ENCODE measurements at places on chromosomes 5 and 9.

DNA sequence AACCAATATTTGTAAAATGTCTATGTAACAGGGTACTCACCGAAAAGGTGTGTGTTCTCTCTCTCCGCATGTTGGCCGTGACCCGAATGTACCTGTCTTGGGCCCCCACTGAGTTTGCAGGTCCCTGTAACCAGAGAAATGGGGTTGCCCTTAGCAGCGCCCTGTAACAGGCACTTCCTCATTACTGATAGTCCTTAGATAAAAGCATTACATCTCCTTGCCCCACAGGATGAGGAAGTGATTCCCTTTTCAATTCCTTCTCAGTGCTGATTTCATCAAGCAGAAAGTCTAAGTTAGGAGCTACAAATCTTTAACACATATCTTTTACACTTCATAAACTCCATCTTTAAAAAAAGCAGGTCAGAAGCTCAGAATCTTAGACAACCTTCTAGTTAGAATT is 15.2 kb upstream of the HMHB1 start:
- no peak for DNase-seq

DNA sequence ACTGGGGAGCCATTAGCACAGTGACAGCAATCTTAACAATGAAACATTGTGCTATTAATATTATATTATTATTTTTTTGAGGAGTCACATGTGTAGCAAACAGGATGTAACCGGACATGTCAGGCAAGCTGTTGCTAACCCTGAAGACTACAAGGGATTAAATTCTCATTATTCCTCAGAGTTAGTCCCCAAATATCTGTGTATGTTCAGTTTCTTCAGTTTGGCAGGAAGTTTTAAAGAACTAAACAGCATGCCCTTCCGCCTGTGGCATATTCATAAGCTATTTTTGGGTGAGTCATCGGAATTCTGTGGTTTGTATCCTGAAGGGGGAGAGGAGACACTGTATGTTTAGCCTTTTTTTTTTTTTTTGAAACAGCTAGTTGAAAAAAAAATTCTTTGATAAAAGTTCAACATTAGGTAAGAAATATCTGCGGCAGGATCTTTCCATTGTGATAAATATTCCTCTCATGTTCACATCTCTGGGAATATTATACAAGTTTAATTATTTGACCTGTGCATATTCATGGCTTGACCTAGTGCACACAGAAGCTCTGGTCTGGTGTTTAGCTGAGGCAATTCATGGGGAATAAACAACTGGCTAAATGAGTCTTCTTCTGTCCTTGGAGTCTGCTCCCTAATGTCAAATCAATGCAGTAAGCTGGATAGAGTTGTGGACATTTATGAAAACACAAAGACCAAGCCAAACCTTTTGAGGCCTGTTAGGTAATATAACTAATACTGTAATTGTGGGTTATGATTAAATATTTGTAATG is 202.7 kb upstream of the CDKN2B start:
- DNase-seq: no peak

GRCh38 chr5:8695902-8696845 is 827.2 kb downstream of the MTRR start:
- no peak for DNase-seq

- no peak for DNase-seq
These were observed 122.6 kb upstream of the FREM1 start for GRCh38 chr9:15032860-15033259.

DNA sequence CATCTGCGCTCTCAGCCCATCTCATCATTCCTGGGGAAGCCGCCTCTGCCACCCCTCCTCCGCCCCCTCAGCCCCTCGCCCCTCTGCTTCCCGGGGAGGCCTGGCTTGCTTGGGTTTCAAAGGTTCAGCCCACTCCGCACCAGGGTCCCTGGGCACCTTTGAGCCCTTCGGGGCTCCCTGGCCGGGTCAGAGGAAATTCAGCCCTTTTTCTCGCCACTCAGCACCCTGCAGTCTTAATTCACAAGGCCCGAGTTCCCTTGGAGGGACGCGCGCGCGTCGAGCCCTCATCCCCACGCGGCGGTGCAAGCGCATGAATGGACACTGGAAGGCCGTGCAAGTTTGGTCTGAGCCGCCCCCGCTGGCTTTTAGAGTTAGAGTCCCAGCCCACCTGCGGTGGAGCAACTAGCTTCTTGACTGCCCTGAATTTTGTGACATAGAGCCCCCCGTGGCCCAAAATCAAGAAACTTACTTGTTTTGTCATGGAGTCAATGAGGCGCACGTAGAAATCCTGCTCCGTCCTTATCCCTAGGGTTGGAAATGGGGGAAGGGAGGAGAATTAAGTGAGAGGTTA is 4.5 kb downstream of the EBF1 start:
- no peak for DNase-seq

- no peak for DNase-seq
These were observed 417.5 kb downstream of the EFNA5 start for GRCh38 chr5:107253246-107253645.

DNA sequence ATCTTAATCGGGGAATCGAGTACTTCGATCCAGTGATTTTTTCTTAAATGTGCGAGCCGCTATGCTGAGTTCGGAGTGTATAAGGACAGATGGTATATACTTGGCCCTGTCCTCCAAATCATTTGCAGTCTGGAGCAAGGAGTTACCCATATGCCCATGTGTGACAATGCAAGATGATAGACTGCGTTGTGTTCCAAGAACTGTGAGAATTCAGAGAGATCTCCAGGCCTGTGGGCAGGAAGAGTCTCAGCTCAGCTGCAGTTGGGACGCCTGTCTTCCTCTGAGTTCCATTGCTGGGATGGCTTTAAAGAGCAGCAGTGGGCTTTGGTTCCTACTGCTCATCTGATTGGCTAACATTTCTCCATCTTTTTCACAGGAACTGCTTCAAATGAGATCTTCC is 106.6 kb downstream of the ADAMTS16 start:
- no peak for DNase-seq

- no peak for DNase-seq
These were observed 78.0 kb upstream of the C6 start for GRCh38 chr5:41291323-41291722.

DNA sequence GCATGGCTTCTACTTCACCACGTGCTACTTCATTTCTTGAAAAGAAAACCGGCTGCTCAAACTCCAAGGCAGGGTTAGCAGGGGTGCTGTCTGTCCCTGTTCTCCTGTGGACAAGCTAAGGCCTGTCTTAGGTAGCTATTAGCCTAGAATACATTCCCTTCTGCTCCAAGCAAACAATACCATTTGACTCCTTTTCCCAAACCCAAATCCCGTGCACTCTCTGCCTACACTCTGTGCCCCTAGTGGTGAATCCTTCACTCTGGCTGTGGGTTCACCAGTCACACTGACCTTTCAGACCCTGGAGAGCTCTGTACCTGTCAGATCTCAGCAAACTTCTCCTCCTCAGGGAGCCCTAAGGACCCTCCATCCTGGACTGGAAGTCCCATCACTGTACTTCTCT is 211.6 kb downstream of the SLIT3 start:
- no peak for DNase-seq

GRCh38 chr5:9363449-9363848 is 182.4 kb downstream of the SEMA5A start:
- DNase-seq: no peak

DNA sequence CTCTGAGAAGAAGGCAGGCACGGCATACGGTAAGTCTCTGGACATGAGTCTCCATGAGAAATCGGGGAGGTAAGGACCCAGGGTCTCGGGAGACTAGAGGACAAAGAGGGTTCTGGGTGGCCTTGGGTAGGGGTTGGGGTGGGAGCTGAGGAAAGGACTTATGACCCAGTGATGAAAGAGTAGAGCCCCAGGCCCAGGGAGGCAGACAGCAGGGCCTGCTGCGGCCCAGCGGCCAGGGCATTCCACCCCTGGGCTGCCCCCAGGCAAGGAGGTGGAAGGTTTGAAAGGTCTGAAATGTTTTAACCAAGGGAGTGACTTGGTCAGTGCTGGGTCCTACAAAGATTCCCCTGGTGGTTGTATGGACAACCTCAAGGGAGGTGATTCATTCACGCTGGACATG is 89.1 kb downstream of the CRB2 start:
- DNase-seq: no peak

GRCh38 chr9:2027543-2028160 is 12.5 kb downstream of the SMARCA2 start:
- no peak for DNase-seq

GRCh38 chr5:92890841-92891244 is 690.2 kb downstream of the NR2F1-AS1 start:
- DNase-seq: no peak

- DNase-seq: no peak
These were observed 226.9 kb downstream of the ARRDC3 start for GRCh38 chr5:91156242-91156641.

DNA sequence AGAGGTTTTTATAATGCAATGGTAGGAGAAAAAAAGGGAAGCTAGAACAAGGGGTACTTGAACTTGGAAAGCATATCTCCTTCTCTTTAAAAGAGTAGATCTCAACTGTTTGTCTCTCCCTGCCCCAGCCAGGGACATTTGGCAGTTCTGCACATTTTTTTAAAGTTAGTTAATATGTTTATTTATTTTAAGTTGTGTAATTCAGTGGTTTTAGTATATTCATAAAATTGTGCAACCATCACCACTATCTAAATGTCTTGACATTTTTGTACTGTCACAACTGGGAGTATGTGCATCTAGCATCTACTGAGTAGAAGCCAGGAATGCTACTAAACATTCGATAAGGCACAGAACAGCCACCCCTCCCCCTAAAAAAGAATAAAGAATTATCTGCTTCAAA is 103.5 kb upstream of the DPYSL3 start:
- DNase-seq: no peak

GRCh38 chr5:150573867-150574817 is 66.2 kb downstream of the NDST1 start:
- no peak for DNase-seq

GRCh38 chr5:103821361-103821760 is 258.8 kb upstream of the NUDT12 start:
- no peak for DNase-seq

DNA sequence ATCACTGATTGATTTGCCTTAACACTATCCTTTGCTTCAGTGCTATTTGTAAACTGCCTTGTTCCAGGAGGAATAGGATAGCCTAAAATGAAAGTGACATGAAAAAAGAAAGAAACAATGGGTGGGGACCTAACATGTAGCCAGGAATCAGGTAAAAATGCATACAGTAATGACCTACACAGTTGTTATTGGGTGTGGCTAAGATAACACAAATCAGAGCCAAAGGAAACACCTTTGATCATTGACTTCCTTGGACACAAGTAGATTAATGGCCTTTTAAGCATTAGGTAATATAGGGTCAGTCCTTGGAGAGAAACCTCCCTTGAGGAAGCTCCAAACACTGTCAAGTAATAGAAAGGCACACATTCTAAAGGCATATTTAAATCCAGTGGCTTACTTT is 220.4 kb downstream of the TRPM3 start:
- DNase-seq: no peak

DNA sequence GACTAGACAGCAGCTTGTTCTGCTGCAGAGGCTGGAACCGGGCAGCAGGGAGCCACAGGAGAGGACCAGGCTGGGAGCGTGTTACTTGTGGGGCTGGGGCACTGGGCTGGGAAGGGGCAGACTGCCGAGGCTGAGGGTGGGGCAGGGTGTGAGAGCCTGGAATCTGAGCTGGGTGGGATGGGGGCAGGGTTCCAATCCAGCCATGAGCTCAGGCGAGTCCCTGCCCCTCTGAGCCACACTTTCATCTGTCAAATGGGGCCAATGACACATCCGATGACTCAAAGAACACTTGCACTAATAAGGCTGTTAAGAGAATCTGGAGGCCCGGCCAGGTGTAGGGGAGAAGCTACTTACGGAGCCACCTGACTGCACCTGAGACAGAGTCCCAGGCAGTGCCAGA is 18.7 kb upstream of the WDR38 start:
- no peak for DNase-seq

DNA sequence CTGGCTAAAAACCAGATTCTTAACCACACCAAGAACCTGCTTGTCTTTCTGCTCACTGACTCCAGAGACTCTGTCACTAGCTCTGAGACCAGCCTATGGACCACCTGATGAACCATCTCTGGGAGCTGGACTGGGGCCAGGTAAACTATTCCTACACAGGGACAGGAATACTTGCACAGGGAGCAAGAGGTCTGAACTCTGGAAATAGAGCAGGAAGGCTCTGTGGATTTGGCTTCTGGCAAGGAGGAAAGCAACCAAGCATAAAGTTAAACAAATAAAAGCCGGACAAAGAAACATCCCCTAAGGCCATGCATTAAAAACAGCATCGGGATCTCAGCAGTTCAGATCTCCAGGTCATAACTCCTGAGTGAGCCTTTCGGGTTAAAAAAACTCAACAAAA is 5.6 kb upstream of the SPARC start:
- no peak for DNase-seq

DNA sequence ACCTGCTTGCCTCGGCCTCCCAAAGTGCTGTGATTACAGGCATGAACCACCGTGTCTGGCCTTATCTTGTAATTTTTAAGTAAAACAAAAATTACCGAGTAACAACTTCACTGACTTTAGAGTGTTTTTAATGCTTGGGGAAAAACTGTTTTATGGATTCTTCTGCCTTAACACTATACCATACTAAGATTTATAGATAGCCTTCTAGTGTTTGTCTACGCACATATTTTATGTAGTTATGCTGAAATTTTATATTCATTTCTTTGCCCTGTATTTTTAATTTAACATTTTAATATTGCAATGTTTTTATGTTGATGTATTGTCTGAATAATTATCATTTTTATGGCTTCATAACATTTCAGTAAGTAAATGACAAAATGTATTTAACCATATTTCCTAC is 96.4 kb upstream of the FTMT start:
- no peak for DNase-seq

- DNase-seq: no peak
These were observed 110.4 kb downstream of the TLE4 start for GRCh38 chr9:79682076-79682736.

- no peak for DNase-seq
These were observed 10.6 kb downstream of the PDE8B start for GRCh38 chr5:77221115-77221514.

- DNase-seq: peak; percentile 91
These were observed 134.8 kb downstream of the TMEM174 start for GRCh38 chr5:73307645-73308355.

DNA sequence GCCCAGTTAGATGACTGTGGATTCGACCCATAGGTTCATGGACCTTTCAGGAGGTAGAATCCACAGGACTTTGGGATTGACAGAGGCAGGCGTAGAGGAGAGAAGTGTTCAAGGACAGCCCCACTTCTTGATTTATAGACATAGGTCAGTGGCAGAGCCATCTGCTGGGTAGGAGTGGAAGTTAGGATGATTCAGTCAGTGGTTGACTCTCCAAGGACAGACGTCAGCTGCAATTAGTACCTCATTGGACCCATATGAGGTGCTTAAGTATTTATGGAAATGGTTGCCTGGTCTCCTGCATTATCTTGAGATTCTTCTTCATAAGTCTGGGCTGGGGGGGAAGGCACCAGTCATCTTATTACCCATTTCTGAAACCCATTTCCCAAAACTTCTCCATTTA is 70.9 kb downstream of the SH3RF2 start:
- DNase-seq: no peak

GRCh38 chr5:117680426-117680825 is 1105.8 kb upstream of the SEMA6A start:
- DNase-seq: no peak

- no peak for DNase-seq
These were observed 278.8 kb downstream of the ENC1 start for GRCh38 chr5:74361406-74362358.

All from NCI-H1105 treated with DMSO at 0.1 percent for 48 hours (cell line).